Stimulated activated CD4-positive, alpha-beta T cell treated with anti-CD3 and anti-CD28 coated beads, Interleukin-12 subunit alpha, Interleukin-12 subunit beta, amount 100 ng/mL, for 24 hours (primary cell): ENCODE measurements at places on chromosomes 7 and 10.

GRCh38 chr10:121808835-121809234 is 119.0 kb downstream of the ATE1 start:
- no peak for DNase-seq

GRCh38 chr10:129627442-129627841 is 160.4 kb downstream of the MGMT start:
- no peak for DNase-seq

DNA sequence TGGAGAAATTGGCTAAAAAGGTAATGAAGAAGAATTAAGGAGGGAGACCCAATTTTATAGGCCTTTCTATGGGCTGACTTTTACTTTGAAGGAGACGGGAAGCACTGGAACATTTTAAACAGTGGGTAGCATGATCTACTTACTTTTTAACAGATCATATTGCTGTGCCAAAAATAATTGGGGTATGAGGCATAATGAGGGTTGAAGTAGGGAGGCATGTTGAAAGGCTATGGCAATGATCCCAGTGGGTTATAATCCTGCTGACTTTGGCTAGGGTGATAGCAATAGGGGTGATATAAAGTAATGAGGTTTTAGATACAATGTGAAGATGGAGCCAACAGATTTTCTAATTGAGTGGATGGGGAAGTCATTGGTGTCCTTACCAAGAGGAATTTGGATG is 73.2 kb downstream of the GPR37 start:
- DNase-seq: no peak

GRCh38 chr7:144459635-144460034 is 56.1 kb upstream of the NOBOX start:
- no peak for DNase-seq

DNA sequence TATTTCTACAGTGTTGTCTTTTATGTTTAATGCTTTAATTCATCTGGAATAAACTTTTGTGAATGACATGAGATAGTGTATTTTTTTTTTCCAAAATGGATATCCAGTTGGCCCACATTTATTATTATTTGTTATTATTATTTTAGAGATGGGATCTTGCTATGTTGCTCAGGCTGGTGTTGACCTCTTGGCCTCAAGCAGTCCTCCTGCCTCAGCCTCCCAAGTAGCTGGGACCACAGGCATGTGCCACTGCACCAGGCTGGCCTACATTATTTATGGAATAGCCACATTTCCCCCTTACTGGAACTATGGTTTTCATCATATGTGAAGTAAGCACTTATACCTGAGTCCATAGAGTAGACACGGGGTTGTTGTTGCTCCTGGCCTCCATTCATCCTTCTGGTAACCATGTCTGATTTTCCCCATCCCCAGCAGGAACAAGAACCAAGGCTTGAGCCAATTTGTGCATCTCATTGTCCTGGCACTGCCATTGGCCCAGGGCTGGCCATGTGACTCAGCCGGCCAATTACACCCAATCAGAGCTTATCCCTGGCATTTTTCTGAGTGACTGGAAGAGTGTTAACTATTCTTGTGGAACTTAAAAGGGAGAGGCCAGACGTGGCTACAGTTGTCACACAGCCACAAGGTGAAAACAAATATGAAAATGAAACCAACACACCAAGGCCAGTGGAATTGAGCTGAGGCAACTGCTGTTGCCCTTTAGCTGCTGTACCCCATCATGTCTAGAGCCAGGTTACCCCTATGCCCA is 23.1 kb downstream of the PRF1 start:
- DNase-seq: no peak

GRCh38 chr7:106029451-106029850 is 66.4 kb downstream of the CDHR3 start:
- no peak for DNase-seq

GRCh38 chr10:69636273-69636575 is 6.2 kb downstream of the FAM241B start:
- no peak for DNase-seq

GRCh38 chr10:102322914-102323313 is 72.6 kb upstream of the NFKB2 start:
- no peak for DNase-seq

GRCh38 chr7:69957661-69958060 is 359.4 kb downstream of the AUTS2 start:
- no peak for DNase-seq

DNA sequence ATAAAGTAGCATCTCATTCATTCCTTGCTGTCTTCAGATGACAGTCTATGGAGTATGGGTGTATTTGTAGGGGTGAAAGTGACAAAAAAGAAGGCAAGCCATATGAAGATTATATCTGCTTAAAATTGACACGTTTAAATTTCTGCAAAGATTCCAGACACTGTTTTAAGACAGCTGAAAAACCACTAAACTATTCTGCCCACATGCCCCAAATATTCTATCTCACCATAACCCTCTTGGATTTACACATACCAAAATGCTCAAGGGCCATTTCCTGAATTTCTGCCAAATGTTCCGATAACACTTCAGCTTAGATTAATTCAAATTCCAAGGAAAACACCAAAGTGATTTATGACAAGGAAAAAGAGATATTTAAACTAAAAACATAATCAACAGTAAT is 99.9 kb upstream of the IL6 start:
- DNase-seq: no peak

GRCh38 chr7:85600395-85600794 is 413.5 kb upstream of the SEMA3D start:
- DNase-seq: no peak

GRCh38 chr10:33955676-33956075 is 621.2 kb upstream of the NRP1 start:
- DNase-seq: no peak

DNA sequence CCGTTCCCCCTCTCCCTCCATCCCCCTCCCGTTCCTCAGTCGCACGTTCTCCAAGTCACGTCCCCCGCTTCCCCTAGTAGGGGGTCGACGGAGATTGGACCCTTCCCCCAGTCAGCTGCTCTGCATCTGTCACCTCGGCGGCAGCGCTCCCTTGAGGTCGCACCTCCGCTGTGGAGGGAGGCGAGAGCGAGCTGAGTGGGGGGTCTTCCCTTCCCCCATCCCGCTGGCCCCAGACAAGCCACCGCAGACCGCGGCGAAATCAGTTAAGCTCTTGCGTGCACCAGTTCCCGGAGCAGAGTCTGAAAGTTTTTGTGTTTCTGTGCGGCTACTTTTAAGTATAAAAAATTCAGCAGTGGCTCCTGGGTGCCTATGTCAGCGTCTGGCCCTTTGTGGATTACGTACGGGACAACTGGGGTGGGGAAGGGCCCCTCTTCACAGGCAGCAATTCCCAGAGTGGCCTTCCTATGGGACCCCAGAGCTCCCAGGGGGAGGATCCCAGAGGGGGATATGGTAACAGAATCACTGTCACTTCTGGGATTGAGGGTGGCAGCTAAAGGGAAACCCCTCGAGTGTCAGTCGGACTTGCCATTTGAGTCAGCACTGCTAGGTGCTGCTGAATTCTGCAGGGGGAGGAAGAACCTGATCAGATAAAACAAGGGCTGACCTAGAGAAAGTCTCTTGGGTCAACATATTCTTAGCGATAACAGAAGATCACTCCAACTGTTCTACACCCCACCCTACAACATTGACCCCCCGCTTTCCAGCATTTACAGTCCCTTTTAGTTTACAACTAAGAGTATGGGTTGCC is 12.5 kb upstream of the DDIT4 start:
- no peak for DNase-seq

DNA sequence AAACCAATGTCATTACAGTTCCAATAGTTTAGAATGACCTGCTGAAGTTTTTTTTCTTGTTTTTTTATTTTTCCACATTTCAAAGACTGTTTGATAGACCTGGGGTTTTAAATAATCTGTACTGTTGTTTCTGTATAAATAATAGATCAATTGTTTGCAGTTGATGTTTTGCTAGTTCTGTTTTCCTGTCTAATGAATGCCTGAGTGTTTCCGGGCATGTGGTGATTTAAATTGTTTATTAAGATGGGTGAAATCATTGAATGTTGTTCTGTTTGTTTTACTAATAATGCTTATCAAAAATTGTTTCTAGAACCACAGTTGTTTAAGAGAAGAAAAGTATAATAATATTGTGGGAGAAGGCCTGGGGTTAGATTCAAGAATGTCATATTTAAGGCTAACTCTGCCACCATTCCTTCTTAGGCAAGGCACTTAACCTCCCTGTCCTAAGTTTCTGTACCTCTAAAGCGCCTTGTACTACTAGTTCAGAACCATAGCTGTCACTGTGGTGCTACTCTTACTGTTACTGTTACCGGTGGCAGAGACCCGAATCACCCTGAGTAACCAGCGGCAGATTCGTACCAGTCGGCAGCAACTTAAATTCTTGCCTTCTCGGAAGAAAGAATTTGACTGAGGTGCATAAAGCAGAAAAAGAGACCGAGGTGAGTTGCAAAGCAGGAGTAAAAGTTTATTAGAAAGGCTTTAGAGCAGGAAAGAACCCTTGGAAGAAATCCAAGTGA is 1014.1 kb downstream of the REEP3 start:
- no peak for DNase-seq
